ENCODE measurements at places on chromosomes 3 and 15. TPM values are rescaled to one million over a fixed set of nuclear protein-coding genes. Genes with fewer than 3 reads are reported as not detected.

DNA sequence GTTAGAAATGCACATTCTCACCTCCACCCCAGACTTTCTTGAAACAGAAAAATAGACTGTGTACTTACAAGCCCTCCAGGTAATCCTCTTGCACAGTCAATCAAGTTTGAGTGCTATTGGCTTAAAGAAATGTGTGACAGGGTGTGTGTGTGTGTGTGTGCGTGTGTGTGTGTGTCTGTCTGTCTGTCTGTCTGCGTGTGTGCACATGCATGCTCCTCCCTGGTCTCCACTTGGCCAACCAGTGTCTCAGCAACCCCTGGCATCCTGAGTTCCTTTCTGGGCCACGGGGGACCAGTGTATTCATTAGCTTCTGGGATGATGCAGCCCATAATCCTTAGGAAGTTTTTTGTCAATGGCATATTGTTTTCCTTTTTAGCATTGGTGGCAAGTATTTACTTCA lies 128.8 kb upstream of the IL12A start:
- no peak for DNase-seq

- DNase-seq: no peak
These were observed 31.1 kb upstream of the INSYN1 start for GRCh38 chr15:73784291-73784690.

DNA sequence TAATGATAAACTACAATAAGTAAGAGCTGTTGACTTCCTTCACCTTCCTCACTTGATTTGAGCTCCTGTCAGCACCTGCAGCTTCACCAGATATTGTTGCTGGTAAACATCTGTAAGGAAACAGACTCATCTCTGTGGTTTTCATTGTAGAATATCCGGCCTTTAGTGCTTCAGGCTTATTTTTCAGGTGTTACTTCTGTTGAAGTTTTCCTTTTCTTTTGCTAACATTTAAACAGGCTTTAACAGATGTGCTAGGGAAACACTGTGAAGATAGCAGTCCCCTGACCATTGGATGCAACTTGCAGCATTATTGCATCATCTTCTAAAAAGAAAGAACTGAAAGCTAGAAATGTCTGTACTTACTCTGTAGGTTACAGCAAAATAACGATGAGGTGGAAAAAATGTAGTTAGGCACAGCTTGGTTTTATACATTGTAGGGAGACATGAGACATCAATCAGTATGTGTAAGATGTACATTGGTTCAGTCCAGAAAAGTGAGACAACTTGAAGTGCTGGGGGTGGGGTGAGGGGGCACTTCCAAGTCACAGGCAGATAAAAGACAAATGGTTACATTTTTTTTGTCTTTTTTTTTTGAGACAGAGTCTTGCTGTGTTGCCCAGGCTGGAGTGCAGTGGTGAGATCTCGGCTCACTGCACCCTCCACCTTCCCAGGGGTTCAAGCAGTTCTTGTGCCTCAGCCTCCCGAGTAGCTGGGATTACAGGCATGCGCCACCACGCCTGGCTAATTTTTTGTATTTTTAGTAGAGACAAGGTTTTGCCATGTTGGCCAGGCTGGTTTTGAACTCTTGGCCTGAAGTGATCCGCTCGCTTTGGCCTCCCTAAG lies 10.2 kb downstream of the EDEM1 start:
- no peak for DNase-seq

- no peak for DNase-seq
These were observed 10.0 kb upstream of the VGLL3 start for GRCh38 chr3:87000940-87001339.

DNA sequence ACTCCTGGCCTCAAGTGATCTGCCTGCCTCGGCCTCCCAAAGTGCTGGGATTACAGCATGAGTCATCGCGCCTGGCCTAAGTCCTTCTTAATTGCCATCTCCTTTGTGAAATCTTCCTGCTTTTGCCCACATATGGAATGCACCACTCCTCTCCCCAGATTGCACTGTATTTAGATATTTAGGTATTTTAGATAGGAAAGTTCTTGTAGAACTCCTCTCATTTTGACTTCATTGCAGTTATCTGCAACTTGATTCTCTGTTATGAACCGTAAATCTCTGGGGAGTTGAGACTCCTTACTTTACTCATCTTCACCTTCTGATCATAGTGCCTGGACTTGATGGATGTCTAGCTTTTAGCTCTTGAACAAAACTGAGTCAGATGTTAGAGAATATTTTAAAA lies 150.7 kb downstream of the AKAP13 start:
- DNase-seq: no peak

Gene CYP11A1
- total RNA-seq: 1.3 TPM

DNA sequence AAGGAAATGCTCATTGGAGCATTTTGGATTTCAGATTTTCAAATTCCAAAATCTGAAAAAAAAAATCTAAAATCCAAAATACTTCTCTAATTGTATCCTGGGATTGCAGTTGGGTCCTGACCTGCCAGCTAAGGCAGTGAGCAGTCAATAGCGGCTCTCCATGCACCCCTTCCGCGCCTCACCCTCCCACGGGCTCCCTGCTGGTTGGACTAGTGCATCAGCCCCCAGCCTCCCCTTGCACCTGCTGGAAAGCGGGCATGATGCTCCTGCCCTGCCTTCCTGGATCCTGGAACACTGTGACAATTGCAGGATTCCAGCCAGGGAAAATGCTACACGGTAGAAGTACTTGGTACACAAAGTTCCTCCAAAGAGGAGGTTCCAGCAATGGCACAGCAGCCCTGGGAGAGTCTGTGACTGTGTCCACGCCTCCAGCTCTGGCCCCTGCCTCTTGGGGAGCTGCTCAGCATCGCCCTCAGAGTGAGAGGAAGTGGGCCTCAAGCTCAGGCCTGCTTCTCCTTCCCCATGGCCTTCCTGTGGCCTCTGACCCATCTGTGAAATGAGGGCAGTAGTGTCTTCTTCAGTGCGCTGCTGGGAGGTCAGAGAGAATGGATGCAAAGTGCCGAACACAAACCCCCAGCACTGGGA lies 39.5 kb upstream of the CHRNB4 start:
- no peak for DNase-seq

GRCh38 chr3:99407257-99407656 lies 231.1 kb upstream of the COL8A1 start:
- DNase-seq: no peak

Measured in colonic mucosa (tissue), 4 donors.